ENCODE measurements at places on chromosomes 2 and 18. TPM values are rescaled to one million over a fixed set of nuclear protein-coding genes. Genes with fewer than 3 reads are reported as not detected.

IL36A gene
- not detected for polyA plus RNA-seq

DNA sequence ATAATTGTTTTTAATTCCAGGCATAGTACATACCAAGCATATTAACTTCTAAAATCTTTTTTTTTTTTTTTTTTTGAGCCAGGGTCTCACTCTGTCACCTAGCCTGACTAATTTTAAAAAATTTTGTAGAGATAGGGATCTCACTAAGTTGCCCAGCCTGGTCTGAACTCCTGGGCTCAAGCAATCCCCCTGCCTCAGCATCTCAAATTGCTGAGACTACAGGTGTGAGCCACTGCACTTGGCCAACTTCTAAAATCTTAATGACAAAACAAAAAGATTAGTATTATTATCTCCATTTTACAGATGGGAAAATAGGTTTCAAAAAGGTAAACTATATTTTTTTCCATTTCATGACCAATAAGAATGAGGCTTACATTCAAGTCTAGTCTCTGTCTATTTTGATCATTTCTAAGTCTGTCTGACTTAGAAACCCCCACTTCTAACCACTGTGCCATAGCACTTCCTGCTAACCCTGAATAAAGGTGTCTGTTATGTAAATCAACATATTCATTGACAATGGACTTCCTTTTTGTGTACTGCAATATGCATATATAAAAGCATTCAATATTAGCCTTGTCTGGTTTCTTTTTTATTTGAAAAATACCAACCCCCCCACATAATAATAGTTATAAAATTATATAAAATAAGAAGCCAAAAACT lies 28.7 kb upstream of the ZEB2 start:
- DNase-seq: no peak

DNA sequence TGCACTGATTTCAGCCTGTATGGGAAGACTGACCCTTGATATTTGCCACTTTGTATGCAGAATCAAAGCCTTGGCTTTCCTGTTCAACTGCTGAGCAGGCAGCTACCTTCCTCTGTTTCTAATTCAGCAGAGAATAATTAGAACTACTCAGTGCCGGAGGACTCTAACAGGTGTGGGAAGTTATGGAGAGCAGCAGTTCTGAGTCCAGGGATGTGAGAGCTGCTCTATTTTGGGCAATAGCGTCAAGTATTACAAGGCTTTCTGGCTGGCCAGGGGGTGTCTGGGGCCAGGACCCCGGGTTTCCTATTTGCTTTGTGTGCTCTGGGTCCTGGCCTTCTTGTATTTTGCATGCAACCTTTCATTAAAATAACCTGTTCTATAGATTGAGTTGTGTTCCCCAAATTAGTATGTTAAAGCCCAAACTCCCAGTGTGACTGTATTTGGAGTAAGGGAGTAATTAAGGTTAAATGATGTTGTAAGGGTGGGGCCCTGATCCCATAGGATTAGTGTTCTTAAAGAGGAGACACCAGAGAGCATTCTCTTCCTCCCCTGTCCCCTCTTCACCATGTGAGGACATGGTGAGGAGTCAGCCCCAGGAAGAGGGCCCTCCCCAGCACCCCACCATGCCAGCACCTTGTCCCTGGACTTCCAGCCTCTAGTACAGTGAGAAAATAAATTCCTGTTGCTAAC lies 5.6 kb upstream of the NTSR2 start:
- no peak for DNase-seq

VSNL1 gene
- polyA plus RNA-seq: 3.3 TPM

GRCh38 chr2:64485961-64486360 lies 32.0 kb downstream of the LGALSL start:
- no peak for DNase-seq

DNA sequence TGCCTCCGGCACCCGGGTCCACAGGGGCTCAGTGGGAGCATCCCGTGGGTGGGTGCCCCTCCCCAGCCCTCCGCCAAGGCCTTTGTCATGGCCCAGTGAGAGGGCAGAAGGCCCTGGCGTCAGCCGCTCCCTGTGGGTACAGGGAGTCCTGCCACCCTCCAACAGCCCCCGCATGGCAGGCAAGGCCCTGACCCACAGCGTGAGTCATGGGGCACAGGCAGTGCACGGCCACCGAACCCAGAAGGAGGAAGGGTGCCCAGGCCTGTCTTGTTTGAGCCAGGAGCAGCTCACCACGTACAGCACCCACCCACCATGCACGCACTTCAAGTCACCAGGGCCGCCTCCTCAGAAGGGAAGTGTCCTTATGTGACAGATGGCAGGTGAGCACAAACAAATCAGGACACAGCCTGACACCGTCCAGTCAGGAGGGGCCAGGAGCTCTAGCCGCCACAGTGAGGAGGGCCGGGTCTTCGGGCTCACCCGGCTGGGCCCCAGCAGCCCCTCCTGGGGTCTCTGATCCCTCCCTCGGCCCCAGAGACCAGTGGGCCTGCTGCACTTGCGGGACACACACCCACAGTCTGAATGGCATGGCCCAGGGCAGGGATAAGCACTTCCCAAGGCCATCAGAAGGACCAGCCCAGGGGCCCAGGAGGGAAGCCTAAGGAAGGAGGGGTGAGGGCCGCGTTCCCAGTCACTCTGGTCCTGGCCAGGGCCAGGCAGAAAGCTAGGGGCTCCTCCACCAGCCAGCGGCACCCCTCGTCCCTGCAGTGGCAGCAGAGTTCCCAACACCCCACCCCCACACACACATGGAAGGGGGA lies 25.8 kb downstream of the BIN1 start:
- no peak for DNase-seq

PLA2R1 gene
- polyA plus RNA-seq: 79.0 TPM

All from right renal pelvis (tissue), 4 donors.